MV-4-11 (cell line): ENCODE measurements at places on chromosomes 1 and 21.
A peak's percentile ranks its signal among the peaks of the same experiment; 100 is the strongest.

- DNase-seq, result no peak
Observed at GRCh38 chr1:20198918-20199317, 12.6 kb upstream of the PLA2G2C start.

- DNase-seq, result no peak
Observed at GRCh38 chr1:7501084-7501491, 270.0 kb upstream of the VAMP3 start.

- DNase-seq, result no peak
Observed at GRCh38 chr1:109974191-109974590, 10.4 kb upstream of the AHCYL1 start.

DNA sequence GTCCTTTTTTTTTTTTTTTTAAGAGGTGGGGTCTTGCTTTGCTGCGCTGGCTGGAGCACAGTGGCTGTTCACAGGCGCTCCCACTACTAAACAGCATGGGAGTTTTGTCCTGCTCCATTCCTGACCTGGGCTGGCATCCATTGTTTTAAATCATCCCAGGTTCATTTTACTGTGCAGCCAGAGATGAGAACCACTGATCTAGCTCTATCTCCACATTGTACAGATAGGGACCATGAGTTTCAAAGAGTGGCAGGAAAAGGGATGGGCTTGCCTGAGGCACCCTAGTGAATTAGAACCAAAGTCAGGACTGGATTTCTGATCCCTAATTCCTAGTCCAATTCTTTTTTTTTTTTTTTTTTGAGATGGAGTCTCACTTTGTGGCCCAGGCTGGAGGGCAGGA, 7.2 kb upstream of the TMEM222 start:
- no peak for DNase-seq

- DNase-seq, result no peak
Observed at GRCh38 chr1:41980827-41981653, 62.3 kb upstream of the HIVEP3 start.

- DNase-seq, result peak; percentile 72
Observed at GRCh38 chr1:20322825-20323612, 32.3 kb downstream of the VWA5B1 start.

- peak; percentile 26 for DNase-seq
Observed at GRCh38 chr1:232982238-232982944, 32.0 kb downstream of the NTPCR start.

DNA sequence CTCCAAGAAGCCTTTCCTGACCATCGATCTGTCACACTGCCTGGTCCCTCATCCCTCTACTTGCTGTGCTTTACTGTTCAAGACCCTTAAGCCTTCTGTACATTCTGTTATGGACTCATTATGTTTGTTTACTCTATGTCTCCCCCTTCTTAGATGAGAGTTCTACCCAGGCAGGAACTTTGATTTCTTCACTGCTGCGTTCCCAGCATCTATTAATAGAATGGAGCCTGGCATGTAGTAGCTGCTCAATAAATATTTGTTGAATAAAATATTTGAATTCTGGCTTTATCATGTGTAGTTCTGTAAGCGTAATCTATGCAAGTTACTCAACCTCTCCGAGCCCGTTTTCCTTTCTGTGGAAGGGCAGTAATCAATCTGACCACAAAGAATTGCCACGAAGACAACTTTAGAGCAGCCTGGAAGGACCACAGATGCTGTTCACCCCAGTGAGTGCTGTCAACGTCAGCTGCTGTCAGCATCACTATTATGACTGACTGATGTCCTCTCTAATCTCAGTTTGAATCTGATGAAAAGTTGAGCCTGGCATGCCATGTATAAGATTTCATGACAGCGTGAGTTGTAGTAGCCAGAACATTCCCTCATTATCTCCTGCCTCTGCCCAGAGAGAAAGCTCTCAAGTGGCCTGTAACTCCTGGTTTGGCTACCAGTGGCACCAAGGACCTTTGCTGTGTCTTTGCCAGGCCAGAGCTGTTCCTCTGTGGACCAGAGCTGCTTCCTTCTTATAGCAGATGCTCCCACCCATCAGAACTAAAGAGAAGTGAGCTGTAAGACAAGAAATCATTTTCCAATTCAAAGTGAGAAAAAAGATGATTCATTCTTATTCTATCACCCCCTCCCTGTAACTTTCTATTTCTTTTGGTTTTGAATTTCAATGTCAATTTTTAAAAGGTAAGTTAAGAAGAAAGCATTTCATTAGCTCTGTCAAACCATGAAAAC, 94.5 kb downstream of the PRDM2 start:
- DNase-seq, result no peak

GRCh38 chr1:6777813-6778212, 7.4 kb upstream of the CAMTA1 start:
- no peak for DNase-seq

GRCh38 chr1:208019257-208019656, 108.3 kb upstream of the CD34 start:
- DNase-seq, result no peak

DNA sequence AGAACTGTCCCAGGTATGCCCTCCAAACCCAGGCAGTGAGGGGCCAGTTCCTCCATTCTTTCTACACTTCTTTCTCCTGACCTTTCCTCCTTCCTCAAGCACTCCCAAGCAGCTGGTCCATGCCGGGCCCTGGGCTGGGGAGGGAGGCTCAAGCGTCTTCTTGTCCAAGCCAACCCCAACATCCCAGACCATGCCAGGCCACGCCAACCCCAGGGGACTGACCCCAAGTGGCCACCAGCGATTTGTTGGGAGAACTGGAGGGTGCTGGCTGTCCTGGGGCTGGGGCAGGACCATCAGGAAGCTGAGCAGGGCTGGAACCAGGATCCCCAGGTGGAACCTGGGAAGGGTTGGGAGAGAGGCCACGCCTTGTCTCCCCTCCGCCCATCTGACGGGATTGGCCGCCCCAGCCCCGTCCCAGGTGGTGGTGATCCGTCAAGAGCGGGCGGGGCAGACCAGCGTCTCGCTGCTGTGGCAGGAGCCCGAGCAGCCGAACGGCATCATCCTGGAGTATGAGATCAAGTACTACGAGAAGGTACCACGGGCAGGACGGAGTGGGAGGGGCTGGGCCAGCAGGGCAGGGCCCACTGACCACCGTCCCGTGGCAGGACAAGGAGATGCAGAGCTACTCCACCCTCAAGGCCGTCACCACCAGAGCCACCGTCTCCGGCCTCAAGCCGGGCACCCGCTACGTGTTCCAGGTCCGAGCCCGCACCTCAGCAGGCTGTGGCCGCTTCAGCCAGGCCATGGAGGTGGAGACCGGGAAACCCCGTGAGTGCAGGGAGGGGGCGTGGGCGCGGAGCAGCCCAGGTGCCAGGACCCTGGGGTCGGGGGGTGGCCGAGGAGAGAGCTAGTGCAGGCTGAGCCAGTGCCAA, 29.9 kb downstream of the EPHA8 start:
- DNase-seq, result no peak

DNA sequence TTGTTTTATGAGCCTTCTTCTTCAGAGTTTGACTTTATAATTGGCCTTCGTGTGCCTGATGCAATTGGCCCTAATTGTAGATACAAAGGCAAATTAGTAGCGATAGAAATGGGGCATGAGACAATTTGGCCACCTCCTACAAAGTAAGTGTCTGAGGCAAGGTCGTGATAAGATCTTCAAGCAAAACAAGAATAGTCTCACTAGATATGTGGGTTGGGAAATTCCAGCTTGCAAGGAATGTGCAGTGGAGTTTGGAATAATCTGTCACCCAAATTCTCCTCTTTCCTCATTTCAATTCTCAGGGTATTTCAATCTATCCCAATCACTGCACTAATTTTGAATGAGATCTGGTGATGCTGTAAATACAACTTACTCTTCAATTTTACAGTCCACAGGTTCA, 11.4 kb upstream of the TSNAX start:
- no peak for DNase-seq

- DNase-seq, result no peak
Observed at GRCh38 chr1:176949033-176949662, 215.4 kb downstream of the ASTN1 start.

- DNase-seq, result no peak
Observed at GRCh38 chr1:71914626-71915025, 367.7 kb downstream of the NEGR1 start.

DNA sequence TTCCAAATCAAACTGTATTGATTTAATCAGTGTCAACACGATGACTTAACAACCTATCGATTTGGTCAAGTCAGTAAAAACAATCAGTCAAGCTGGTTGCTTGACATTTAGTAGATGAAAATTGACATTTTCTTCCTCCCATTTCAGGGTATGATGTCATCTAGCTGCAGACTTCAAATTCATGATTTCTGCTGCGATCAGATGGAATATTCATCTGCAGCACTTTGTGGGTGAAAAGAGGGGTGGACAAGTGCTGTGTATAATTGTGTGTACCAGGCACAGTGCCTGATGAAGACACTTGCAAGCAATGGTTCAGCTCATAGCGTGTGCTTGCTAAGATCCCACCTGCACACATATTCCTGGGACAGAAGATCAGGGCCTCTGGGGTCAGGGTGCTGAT, 479.8 kb downstream of the DISC1 start:
- DNase-seq, result no peak
